ENCODE measurements at places on chromosomes 7 and 10.
A peak's percentile ranks its signal among the peaks of the same experiment; 100 is the strongest.

GRCh38 chr10:32906595-32906994 is 51.4 kb downstream of the ITGB1 start:
- no peak for DNase-seq

DNA sequence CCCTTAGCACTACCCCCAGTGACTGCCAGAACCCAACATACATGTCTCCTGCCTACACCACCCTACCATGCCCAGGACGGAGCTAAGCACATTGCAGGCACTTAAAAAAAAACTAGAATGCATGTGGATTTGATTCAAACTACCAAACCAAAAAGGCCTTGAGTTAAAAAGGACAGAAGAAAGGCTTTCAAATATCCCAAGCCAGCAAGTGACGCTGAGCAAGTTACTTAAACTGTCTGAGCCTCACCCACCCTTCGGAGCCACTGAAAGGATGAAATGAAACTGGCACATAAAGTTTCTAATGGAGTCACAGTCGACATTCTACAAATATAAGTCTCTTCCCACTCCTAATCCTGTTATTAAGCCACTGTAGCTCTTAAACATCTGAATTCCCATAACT is 1.8 kb downstream of the CPXM2 start:
- no peak for DNase-seq

DNA sequence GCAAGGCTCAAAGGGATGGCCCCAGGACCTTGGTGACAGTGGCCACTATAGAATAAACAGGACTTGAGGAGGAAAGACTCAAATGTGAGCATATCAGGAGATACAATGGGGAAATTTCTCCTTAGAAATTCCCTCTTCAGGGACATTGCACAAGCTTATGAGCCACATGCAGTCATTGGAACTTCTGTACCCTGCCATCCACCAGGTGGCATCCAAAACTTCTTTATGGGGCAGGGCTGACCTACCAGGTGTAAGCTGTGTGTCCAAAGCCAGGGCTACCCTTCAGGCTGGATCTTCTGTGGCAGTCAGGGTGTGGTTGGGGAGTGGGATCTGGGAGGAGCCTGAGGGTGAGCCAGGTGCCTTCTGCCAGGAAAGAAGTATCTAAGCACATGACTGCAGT is 36.6 kb upstream of the LRRC18 start:
- DNase-seq: no peak

DNA sequence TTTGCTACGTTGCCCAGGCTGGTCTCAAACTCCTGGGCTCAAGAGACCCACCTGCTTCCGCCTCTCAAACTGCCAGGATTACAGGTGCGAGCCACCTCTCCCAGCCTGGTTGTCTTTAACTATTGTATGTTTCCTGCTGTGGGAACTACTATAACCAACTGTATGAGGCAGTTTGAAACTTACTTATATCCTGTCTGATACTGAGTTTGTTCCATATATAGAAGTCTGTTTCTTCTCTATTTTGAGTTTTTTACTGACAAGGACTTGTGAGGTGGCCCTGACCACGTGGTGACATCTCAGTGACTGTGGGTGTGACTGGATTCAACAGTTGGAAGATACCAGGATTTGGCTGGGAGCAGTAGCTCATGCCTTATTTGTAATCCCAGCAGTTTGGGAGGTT is 14.2 kb downstream of the FBH1 start:
- DNase-seq: no peak

DNA sequence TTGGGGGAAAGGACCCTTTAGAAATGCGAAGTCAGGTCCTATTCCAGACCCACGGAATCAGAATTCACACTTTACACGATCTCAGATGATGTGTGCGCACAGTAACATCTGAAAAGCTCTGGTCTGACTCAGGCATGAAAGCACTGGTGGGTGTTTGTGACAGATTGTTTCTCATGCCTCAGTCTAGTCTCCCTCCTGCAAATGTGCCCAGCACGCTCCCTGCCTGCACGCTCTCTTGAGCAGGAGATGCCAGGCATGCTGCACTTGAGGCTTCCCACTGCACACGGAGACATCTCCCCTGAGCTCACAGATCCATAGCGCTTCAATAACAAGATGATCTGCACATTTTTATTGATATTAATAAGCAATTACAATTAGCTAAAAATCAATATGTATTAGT is 23.6 kb upstream of the ZNF37A start:
- DNase-seq: no peak

DNA sequence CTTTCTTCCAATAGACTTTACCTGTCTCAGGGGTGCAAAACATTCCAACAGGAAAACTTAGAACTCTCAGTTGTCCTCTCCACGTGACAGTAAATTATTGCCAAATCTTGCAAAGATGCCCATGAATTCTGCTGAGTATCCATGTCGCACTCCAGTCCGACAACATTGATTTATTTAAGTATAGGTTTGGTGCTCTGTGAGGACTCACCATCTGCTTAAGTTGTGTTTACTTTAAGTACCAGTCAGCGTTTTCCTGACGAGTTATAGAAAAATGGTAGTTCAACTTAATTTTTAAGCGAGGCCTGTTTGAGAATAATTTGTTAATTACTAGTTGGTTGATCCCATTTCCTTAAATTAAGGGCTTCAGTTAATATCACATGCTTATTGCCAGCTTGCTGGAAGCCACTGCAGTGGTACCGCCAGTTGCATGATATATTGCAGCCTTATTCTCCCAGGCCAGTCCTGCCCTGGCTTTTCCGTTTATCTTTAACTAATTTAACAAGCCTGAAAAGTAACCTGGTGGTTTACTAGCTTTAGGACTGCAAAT is 27.8 kb downstream of the CREB5 start:
- no peak for DNase-seq

DNA sequence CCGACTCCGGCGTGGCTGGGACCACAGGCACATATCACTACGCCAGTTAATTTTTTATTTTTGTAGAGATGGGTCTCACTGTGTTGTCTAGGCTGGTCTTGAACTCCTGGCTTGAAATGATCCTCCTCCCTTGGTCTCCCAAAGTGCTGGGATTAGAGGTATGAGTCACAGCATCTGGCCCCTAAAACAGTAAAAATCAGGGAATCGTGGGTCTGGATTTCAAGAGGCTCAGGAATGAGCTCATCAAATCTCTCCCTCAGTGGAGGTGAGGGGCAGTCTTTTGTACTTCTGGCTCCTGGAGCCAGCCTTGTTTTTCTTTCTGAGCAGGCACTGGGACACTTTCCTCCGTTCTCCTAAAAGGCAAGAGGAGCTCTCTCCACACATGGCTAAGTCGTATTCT is 32.1 kb upstream of the RHEB start:
- DNase-seq: no peak

- no peak for DNase-seq
These were observed 37.7 kb upstream of the FAM3C start for GRCh38 chr7:121433775-121434174.

DNA sequence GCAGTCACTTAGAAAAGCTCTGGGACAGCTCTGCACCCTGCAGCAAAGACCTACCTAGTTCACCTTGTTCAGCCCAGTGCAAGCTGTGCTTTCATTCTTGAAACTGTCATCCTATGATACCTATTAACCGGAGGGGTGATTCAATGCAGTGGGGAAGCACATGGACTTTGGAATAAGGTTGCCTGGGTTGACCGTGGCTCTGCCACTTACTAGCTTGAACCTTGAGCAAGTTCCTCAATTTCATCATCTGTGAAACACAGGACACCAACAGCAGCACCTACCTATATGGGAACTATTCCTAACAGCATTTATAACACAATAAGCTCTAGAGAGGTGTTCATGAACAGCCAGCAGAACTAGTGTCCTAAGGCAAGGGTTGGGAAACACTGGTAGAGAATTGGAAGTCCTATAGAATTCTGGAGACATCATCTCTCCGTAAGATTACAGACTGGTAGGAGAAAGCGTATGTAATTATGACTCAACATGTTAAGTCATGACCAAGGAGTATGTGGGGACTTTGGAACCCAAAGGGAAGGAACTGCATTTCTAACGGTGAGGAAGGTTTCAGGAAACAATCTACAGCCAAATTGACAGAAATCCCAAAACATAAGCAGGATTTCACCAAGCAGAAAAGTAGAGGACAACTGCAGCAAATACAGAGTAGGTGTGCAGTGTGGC is 270.0 kb downstream of the USP6NL start:
- no peak for DNase-seq

- DNase-seq: no peak
These were observed 511.9 kb upstream of the ZMIZ1 start for GRCh38 chr10:78556705-78557432.

GRCh38 chr7:127809261-127809702 is 157.3 kb downstream of the SND1 start:
- peak; percentile 2 for DNase-seq

- no peak for DNase-seq
These were observed 35.0 kb downstream of the SH3PXD2A start for GRCh38 chr10:103820101-103821062.

DNA sequence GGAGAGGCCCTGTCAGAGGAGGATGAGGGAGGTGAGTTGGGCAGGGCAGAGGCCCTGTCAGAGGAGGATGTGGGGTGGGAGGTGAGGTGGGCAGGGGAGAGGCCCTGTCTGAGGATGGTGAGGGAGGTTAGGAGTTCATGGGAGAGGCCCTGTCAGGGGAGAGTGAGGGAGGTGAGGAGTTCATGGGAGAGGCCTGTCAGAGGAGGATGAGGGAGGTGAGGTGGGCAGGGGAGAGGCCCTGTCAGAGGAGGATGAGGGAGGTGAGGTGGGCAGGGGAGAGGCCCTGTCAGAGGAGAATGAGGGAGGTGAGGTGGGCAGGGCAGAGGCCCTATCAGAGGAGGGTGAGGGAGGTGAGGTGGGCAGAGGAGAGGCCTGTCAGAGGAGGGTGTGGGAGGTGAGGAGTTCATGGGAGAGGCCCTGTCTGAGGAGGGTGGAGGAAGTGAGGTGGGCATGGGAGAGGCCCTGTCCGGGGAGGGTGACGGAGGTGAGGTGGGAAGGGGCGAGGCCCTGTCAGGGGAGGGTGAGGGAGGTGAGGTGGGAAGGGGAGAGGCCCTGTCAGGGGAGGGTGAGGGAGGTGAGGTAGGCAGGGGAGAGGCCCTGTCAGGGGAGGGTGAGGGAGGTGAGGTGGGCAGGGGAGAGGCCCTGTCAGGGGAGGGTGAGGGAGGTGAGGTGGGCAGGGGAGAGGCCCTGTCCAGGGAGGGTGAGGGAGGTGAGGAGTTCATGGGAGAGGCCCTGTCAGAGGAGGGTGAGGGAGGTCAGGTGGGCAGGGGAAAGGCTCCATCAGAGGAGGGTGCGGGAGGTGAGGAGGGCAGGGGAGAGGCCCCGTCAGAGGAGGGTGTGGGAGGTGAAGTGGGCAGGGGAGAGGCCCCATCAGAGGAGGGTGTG is 73.7 kb downstream of the INPP5A start:
- no peak for DNase-seq

DNA sequence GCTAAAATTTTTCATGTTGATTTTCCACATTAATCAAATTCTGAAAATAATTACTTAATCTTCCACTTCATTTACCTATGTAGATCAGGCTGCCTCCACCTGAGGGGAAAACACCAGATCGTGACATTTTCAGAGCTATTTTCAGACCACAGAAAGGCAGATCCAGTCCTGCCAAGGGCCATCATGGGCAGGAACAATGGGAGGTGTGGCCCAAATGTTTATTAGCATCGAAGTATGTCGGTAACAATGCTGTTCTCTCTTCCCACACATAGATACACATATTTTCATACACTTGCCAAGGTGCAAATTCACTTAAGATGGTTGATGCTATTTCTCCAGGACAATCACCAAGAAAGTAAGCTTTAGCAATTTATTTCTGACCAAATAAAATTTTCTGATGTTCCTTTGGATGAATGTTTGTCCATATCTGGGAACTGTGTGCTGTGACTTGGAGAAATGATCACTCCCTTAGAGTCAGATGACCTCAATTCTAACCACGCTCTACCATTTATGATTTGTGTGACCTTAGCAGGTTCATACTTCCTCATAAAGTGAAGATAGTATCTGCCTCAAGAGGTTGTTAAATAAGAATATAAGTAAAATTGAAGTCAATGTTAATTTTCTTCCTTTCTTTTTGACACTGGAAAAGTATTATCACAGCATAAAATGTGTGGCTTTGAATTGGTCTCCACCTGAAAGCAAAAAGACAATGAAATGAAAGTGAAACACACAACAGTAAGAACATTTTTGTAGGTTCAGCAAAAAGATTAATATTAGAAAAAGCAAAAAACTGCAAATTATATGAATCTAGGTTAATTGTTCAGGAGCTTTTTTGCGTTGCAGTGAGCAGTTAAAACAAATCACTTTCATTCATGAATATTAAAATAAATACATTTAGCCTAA is 310.4 kb upstream of the PHF14 start:
- no peak for DNase-seq

DNA sequence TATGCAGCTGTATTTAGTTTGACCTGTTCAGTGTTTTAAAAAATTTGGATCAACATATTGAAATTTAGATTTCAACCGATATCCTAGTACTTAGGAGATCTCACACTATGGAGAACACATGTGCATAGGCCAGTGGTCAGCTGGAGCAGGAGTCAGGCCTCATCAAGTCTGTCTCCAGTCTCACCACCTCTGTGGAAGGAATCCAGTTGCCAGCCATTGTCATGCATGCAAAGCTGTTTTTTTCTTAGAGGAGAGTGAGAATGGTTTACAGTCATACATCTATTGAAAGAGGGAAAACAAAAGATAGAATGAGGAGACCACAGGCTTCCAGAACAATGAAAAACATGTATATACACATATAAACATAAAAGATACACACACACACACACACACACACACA is 7.6 kb upstream of the CLEC5A start:
- DNase-seq: no peak

GRCh38 chr10:6200734-6201515 is 1.8 kb upstream of the PFKFB3 start:
- peak; percentile 30 for DNase-seq

DNA sequence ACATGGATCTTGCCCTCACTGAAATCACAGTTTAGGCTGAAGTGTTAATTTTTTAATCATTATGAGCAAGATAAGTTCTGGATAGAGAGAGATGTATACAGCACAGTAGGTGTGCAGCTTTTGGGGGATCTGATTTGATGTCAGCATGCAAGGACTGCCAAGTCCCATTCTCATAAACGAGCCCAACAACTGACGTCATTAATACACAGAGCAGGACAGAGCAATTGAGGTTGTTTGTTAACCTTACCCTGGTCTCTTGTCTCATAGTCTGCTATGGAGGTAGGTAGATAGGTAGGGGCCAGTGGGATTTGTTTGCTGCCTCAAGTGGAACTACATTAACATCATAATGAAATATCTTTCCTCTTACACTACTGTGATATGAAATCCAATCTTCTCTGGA is 8.6 kb upstream of the TMEM229A start:
- DNase-seq: no peak
